DMS53 (cell line): ENCODE measurements at places on chromosomes 7 and 10.
A peak's percentile ranks its signal among the peaks of the same experiment; 100 is the strongest.

DNA sequence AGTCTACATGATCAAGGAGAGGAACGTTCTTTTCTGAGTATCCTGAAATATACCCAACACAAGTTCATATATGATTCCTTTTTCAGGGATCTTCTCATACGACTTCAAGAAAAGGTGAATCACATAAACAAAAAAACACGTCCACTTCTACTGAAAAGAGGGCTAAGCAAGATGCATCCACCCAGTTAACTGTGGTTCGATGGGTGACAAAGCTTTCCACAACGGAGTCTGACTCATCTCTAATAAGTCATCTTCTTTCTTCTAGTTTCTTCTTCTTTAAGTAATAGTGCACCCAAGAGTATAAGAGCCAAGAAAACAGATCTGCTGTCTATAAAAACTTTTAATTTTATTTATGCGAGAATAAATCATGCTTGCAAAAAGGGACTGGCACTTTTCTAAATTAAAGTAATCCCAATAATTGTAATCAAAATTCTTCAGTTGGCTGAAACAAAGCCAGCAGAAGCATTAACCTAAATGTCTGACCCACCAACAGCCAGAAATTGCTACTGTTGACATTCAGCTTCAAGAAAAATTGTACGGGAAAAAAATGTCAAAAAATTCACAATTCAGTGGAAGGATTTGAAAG lies 146.9 kb upstream of the ANK3 start:
- no peak for DNase-seq

GRCh38 chr7:151396328-151396970 lies 13.4 kb downstream of the WDR86 start:
- DNase-seq, result no peak

GRCh38 chr7:32618470-32618869 lies 123.2 kb downstream of the AVL9 start:
- DNase-seq, result no peak

GRCh38 chr10:114367351-114368056 lies 36.8 kb downstream of the AFAP1L2 start:
- DNase-seq, result no peak

DNA sequence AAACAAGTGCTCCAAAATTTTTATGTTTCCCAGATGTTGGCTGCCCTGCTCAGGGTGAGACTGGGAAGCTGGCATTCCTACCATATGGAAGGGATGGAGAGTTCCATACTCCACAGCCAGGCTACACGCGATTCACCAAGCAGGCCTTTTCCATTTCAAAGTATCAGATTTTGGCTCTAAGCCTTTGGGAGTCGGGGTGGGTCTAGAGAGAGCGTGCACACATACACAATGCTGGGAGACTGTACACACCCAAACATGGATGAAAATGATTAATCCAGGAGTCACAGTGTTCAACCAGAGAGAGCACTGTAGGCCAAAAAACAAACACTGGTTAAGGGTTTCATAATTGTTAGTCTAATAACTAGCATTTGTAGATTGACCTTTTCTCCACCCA lies 295.0 kb downstream of the BICC1 start:
- peak; percentile 47 for DNase-seq

DNA sequence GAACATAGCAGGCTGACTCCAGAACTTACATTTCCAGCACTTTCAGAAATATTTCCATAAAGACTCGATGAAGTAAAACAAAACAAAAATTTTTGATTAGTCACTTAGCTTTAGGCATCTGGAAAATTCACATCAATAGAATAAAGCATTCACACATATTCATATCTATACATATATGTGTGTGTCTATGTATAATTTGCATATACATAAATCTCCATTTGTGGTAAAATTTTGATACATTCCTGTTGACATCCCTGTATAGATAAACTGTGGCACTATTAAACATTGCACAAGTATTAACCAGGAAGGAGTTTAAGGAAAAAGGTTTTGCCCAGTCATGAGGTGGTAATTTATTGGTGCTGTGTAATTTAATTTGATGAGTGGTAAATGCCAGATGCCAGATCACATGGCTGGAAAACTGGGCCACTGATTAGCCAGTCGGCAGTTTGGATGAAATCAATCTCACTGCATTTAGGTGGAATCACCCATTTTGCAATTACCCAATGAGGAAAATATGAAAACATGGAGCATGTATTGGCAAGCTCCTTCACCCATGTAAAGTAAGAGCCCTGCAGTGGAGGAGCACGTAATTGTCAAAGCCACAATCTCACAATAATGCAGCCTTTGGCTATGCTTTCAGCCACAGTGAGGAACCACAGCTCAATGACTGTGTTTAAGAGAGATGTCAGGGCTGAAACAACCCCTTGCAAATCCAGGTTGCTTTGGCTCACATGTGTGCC lies 294.6 kb downstream of the RNLS start:
- no peak for DNase-seq

GRCh38 chr7:133139350-133139749 lies 57.5 kb upstream of the CHCHD3 start:
- DNase-seq, result peak; percentile 70

GRCh38 chr7:12031638-12032037 lies 179.5 kb upstream of the TMEM106B start:
- DNase-seq, result peak; percentile 45
